Activated naive CD4-positive, alpha-beta T cell treated with Interleukin-2 at 50 U/mL for 16 hours (primary cell): ENCODE measurements at places on chromosomes 7 and 10.

DNA sequence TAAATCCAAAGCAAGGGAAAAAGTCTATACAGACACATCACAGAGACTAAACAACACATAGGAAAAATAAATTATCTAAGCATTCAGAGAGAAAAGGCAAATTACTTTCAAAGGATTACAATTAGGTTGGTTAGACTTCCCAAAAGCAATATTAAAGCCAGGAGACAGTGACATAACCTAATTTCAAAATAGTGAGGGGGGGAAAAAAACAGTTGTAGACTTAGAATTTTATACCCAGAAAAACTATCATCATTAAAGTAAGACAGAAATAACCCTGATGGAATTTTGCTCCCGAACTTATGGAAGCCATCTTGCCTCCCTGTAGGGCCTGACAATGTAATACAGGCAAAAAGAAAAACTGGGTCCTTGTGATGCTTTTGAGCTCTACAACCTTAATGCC, 18.4 kb downstream of the CRPPA start:
- no peak for DNase-seq

GRCh38 chr10:98097616-98098015, 36.8 kb upstream of the R3HCC1L start:
- no peak for DNase-seq

GRCh38 chr10:13099144-13099665, 758 bp upstream of the OPTN start:
- DNase-seq = peak; percentile 50

- DNase-seq = no peak
Observed at GRCh38 chr7:2208712-2209111, 24.0 kb downstream of the MAD1L1 start.

DNA sequence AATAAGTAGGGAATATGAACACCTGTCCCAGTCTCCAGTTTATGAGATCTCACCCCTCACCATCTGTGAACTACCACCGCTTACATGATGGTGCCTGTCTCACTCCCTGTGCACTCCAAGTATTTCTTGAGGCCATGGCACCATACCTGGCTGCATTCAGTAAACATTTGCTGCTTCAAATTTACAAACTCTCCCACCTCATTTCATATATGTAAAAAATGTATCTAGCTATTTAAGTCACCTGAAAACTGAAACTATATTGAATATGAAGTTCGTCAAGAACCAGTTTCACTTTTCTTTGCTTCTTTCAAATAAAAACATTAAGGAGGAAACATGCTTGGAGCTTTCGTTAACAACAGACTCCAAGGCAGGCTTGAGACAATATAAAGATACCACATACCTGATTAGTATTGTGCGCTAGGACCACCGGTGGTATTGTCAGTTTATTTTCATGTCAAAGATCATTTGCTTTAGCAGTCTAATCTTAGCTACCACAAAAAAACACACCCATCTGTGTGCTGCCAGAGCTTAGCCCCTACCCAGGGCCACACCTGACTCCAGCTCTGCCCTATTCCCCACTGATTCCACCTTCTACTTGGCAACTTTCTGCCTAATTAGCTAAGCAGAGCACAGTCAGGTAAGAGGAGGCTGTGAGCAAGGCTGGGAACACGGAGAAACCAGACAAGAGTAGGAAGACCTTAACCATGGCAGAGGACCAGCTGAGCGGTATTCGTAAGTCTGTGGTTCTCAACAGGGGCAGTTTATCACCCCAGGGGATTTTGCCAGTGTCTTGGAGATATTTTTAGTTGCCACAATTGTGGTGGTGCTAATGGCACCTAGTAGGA, 92.0 kb downstream of the ZFAND4 start:
- peak; percentile 15 for DNase-seq

DNA sequence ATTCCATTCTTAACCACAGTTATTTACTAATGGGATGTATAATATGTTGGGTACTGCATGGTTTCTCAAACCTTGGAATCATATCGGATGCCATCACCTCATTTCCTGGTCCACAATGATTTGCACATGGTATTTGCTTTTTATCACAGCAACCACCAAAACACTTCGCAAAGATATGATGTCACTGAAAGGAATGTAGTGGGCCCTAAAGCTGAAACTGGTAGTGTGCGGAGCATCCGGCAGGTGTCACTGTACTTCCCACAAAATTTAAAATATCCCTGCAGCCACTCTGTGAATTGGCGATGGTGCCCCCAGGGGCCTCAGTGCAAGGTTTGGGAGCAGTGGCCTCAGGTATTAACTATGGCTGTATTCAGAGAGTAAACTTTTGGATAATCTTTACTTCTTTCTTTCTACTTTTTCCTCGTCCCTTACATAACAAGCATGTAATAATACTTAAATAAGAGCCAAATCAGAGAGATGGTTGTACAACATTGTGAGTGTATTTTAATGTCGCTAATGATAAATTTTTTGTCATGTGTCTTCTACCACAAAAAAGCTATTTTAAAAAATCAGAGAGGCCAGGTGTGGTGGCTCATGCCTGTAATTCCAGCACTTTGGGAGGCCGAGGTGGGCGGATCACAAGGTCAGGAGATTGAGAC, 66.2 kb downstream of the FAM241B start:
- DNase-seq = no peak
